Neural crest cell (in vitro differentiated cells): ENCODE measurements at places on chromosomes 6 and 20. TPM values are rescaled to one million over a fixed set of nuclear protein-coding genes. Genes with fewer than 3 reads are reported as not detected.

DNA sequence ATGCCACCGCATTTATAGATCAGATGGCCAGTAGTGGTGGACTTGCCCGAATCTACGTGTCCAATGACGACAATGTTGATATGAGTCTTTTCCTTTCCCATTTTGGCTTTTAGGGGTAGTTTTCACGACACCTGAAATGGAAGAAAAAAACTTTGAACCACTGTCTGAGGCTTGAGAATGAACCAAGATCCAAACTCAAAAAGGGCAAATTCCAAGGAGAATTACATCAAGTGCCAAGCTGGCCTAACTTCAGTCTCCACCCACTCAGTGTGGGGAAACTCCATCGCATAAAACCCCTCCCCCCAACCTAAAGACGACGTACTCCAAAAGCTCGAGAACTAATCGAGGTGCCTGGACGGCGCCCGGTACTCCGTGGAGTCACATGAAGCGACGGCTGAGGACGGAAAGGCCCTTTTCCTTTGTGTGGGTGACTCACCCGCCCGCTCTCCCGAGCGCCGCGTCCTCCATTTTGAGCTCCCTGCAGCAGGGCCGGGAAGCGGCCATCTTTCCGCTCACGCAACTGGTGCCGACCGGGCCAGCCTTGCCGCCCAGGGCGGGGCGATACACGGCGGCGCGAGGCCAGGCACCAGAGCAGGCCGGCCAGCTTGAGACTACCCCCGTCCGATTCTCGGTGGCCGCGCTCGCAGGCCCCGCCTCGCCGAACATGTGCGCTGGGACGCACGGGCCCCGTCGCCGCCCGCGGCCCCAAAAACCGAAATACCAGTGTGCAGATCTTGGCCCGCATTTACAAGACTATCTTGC, 725 bp downstream of the EEF1A1 start:
- DNase-seq = peak; percentile 49

- no peak for DNase-seq
These were observed 7.6 kb upstream of the GCNT2 start for GRCh38 chr6:10513544-10513943.

DNA sequence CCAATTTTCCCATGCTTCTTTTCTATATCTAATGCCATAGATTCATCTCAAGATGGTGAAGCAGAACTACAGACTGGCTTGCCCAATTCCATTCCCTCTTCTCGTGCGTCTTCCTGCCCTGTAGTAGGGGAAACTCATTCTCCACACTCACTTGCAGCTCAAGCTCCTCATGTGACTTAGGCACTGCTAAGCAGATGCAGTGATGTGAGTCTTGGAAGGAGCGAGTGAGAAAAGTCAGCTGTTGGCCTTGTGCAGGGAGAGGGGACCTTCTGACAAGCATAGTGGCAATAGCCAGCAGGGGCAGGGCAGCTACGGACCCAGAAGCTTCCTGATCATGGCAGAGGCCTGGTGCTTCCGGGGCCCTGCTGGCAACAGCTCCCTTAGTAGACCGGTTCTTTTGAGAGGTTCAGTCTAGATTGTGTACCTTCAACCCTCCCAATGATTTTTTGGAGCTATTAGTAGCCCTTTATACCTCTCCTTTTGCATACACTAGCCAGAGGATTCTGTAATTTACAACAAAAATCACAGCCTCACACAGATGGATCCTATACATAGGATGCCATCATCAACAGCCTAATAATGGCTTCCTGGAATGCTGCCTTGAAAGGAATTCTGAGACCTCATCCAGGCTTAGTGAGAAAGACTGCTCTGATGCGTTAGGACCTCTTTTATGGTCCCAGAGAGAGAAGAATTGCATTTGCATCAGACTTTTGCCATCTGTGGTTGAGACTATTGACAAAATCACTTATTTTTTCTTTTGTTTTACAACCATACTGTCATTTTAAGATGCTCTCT, 121.5 kb upstream of the RIPOR2 start:
- DNase-seq = no peak

- no peak for DNase-seq
These were observed 475.3 kb upstream of the SOX4 start for GRCh38 chr6:21118216-21118780.

ENPP3 gene
- total RNA-seq = 0.14 and 0.20 TPM in 2 replicates

RAB32 gene
- 23.8 and 26.0 TPM in 2 replicates for total RNA-seq

NRN1 gene
- 1.3 and 1.5 TPM in 2 replicates for total RNA-seq
